ENCODE measurements at places on chromosomes 7 and 10. TPM values are rescaled to one million over a fixed set of nuclear protein-coding genes. Genes with fewer than 3 reads are reported as not detected.
A peak's percentile ranks its signal among the peaks of the same experiment; 100 is the strongest.

DNA sequence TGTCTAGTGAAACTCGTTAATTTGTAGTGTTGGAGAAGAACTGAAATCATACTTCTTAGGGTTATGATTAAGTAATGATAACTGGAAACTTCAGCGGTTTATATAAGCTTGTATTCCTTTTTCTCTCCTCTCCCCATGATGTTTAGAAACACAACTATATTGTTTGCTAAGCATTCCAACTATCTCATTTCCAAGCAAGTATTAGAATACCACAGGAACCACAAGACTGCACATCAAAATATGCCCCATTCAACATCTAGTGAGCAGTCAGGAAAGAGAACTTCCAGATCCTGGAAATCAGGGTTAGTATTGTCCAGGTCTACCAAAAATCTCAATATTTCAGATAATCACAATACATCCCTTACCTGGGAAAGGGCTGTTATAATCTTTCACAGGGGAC is 187.6 kb downstream of the CFTR start:
- DNase-seq: no peak

DNA sequence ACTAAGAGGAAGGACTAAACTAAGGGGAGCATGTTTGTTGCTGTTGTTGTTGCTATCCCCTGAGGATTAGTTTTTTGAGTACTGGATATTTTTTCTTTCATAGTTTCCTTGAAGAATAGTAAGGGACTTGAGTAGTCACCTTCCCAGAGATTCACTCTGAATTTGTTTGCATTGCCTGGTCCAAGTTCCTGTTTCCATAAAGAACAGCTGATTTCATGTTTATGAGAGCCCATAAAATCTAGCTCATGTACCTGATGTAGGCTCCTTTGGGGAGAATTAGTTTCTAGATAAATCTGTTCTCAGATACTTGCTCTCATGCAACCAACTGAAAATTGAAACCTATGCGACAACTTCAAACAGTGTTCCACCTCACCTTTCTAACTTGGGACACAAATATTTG is 464.4 kb upstream of the MBL2 start:
- DNase-seq: no peak

DNA sequence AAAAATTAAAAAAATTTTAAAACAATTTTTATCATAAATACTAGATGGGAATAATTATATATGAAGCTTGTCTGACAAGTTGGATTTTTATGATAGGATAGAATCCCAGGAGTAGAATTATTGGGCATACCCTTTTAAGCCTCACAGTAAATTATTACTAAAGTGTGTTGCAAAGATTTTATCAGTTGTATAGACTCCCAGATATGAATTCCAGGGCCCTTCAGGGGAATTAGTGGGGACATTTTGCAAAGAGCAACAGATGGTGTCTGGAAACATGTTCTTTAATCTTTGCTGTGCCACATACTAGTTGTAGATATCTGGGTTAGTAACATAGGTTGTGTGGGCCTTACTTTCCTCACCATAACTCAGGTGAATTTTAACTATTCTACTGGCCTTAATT is 28.7 kb downstream of the ZEB1 start:
- no peak for DNase-seq

OR2A7 gene
- 1.4 TPM for polyA plus RNA-seq

PON3 gene
- 5.9 TPM for polyA plus RNA-seq

RHOBTB1 gene
- 23.1 TPM for polyA plus RNA-seq

DNA sequence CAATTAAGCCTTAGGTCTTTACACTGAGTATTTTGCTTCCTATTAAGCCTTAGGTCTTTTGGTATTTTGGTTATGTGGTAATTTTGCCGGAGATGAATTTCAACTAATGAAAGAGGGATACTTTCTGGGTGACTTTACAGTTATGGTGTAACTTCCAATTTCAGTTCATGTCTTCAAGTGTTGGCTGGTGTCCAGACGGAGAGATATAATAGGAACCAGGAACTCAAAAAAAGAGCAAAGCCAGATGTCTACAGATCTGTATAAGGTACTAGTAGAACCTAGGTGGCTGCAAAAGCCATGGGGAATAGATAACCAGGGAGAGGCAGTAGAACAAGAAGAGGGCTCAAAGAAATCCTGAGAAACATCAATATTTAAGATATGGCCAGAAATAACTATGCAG is 12.3 kb downstream of the ERCC6 start:
- DNase-seq: peak; percentile 33

LGI1 gene
- 43.0 TPM for polyA plus RNA-seq

GNAT3 gene
- 0.12 TPM for polyA plus RNA-seq

DNA sequence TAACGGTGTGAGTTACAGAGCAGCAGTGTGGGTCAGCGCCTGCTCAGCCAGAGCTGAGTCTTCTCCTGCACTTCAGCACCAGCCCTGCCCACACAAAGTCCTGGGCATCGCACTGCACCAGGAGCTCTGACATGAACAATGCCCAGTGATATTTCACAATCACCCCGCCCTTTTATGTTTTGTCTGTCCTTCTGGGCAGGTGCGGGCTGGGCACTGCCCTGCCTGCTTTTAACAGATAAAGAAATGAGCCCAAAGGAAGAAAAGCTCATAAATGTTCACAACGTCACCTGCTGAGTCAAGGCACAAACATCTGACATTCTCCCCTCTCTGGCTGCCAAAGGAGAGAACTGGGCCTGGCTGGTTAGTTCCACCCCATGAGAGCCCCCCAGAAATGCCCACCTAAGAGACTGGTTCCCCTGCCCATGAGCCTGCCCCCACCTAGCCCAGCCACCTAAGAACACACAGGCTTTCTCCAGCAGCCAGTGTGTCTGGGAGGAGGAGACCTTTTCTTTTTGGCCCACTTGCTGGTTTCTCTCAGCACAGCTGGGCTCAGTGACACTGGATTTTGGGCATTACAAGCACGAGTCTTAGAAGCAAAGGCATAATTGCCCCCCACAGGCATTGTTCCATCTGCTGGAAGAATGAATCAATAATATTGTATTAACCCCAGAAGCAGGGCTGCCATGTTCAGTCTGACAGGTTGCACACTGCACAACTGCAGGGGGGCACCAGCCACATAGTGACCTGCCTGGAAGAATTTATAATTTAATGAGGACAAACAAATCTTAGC is 22.3 kb downstream of the CALML3 start:
- no peak for DNase-seq

MNX1 gene
- polyA plus RNA-seq: 0.08 TPM

DNA sequence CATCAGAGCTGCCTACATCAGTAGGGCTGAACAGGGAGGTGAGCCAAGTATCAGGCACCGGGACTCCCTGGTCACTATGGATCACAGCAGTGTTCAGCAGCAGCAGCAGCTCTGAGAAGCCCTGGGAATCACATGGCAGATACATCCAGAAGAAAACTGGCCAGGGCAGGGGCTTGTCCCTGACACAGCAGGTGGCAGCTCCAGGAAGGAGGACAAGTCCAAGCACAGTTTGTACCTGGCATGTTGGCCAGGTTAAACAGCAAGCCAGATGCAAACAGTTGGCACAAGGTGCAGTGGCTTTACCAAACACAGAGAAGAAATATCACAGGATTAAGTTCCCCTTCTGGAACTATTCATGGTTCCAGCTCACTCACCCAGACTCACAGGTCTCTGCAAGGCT is 139.4 kb downstream of the KCNMA1 start:
- no peak for DNase-seq

WEE2 gene
- not detected for polyA plus RNA-seq

TAS2R60 gene
- not detected for polyA plus RNA-seq

MMRN2 gene
- 25.4 TPM for polyA plus RNA-seq

PDE6C gene
- 2.1 TPM for polyA plus RNA-seq

PDZD7 gene
- polyA plus RNA-seq: 1.6 TPM

DNA sequence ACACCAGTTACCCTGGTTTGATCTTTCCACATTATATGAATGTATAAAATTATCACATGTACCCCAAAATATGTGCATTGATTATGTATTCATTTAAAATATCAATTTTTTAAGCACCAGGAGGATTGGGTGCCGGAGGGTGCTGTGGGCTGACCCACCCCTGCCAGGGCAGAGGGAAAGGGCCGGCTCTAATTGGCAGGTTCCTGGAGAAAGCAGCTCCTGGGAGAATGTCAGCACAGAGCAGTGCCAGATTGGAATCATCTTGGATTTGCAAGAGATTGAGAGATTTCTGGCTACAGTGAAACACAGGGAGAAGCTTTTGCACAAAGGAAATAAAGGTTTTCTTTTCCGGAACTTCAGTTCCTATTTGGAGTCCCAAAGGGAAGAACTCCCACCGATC is 264.4 kb upstream of the TCERG1L start:
- no peak for DNase-seq

- no peak for DNase-seq
These were observed 2.4 kb downstream of the GATA3 start for GRCh38 chr10:8056871-8057331.

DNA sequence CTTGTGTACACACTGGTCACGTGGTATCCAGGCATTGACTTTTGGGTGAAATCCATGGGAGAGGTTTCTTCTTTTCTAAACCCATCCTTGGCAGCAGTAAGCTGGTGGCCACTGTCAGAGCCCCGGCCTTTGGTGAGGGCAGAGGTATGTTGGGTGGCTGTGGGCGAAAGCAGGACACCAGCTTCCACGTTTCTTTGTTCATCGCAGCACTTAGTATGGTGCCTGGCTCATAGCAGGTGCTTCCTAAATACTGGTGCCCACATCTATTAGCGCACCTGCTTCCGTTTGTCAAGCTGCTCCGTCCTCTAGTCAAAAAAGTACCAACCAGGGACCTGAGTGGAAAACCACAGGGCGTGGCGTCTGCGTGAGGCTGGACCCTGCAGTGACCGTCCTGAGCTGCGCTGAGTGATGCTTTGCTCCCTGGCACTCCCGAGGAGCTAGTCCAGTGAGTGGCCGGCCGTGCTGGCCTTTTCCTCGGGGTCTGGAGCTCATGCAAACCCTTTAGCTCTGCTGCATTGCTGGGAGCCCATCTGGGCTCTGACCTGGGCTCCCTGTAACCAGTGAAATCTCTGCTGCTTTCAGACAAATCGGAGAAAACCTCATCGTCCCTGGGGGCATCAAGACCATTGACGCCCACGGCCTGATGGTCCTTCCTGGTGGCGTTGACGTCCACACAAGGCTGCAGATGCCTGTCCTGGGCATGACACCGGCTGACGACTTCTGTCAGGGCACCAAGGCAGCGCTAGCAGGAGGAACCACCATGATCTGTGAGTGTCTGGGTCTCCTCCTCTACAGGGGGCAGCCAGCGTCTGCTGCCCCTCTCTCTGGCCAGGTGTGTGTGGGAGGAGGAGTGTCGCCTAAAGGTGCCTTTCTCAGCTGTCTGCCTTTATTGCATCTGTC is 5.6 kb downstream of the DPYSL4 start:
- DNase-seq: no peak

GRCh38 chr10:44576702-44577191 is 191.8 kb upstream of the CXCL12 start:
- DNase-seq: peak; percentile 87

DNA sequence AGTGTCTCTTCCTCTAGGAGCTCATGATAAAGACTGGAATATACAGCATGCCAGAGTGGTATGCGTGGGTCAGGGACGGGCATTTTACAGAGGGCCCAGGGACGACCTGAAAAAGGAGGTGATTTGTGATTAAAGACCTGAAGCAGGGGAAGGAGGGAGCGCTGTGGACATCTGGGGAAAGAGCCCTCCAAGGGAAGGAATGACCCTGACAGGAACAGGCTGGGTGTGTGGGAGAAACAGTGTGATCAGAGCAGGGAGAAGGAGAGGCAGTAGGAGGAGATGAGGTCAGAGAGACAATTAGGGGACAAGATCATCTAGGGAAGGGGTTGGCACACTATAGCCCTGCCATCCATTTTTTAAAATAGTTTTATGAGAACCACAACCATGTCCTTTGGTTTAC is 3.4 kb upstream of the RASSF4 start:
- no peak for DNase-seq

- DNase-seq: peak; percentile 18
These were observed 691.5 kb upstream of the LRRN3 start for GRCh38 chr7:110399421-110399820.

- no peak for DNase-seq
These were observed 84.8 kb downstream of the FAM53B start for GRCh38 chr10:124659380-124659779.

TUBB8 gene
- polyA plus RNA-seq: not detected

GRCh38 chr10:60197206-60197605 is 192.5 kb downstream of the ANK3 start:
- DNase-seq: no peak

GRCh38 chr10:131905267-131905571 is 4.4 kb downstream of the PPP2R2D start:
- DNase-seq: no peak

ACTR3C gene
- polyA plus RNA-seq: 1.8 TPM

DNA sequence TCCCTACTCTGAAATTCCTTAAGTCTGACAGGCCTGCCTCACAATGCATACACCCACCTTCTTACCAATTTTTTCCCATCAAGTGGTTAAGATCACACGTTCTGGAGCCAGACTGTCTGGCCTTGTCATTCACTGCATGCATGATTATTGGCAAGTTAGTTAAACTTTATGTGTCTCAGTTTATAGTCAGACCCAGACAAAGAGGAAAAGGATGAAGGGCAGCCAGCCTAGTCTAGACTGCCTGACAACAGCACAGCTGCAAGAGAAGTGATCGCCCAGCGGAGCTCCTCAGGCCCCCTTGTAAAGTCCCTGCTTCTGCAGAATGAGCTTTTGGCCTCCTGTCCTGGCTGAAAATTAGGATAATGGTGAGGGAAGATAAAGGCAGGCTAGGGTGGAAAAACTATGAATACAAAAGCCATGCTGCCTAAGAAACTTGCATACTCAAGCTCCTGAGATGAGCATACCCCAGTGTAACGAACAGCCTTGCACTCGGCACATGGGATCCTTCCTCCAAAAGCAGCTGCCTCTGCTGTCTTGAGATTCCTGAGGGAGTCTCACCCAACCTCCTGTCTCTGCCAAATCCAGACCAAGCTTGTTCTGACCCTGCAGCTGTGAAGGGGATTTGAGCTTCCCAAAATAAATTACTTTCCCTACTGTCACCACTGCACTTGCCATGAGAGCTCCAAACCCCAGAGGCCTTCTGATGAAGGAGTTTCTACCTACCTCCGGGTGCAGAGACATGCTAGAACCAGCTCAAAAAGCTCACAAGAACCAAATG is 26.7 kb upstream of the MRLN start:
- peak; percentile 93 for DNase-seq

LDB3 gene
- 525 TPM for polyA plus RNA-seq

STK17A gene
- polyA plus RNA-seq: 16.4 TPM

TMEM130 gene
- 3.1 TPM for polyA plus RNA-seq

FFAR4 gene
- polyA plus RNA-seq: not detected

DNA sequence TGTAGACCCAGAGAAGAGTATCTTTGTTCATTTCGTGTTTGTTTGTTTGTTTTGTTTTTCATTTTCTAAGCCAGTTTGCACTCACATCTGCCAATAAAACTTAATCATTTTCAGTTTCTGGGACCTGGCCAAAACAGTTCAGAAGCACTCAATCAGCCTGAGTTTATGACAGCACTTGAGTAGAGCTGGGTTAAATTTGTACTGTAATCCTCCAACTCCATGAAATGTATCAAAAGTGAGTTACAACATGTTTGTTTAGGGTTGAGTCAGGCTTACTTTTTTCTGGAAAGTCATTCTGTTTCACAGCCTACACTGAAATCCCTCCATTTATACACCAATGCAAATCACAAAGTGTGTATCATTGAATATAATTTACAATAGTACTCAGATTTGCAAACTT is 91.9 kb downstream of the ZWINT start:
- DNase-seq: no peak

ERCC6 gene
- polyA plus RNA-seq: 9.3 TPM

Measured in muscle of leg (tissue), 16 donors.